Skin of body (tissue), 3 donors: ENCODE measurements at places on chromosomes 2 and 18. TPM values are rescaled to one million over a fixed set of nuclear protein-coding genes. Genes with fewer than 3 reads are reported as not detected.

GRCh38 chr18:69128978-69129377, 271.7 kb upstream of the DOK6 start:
- no peak for DNase-seq

DNA sequence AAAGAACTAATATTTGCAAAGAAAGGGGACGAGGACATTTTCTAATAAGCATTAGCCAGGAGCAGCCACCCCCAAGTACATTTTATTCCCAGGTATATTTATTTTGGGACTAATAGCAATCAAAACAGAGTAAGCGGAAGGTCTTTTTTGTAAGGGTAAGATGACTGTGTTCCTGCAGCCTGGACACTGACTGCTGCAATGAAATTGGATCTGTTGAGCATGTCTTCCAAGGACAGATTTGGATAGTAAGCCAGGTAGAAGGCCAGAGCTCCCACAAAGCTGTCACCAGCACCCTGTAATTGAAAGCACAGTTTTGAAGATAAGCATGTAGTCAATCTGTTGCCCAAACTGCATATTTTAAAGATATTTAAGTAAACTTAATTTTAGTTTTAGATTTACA, 10.0 kb downstream of the MRPL33 start:
- no peak for DNase-seq

DNA sequence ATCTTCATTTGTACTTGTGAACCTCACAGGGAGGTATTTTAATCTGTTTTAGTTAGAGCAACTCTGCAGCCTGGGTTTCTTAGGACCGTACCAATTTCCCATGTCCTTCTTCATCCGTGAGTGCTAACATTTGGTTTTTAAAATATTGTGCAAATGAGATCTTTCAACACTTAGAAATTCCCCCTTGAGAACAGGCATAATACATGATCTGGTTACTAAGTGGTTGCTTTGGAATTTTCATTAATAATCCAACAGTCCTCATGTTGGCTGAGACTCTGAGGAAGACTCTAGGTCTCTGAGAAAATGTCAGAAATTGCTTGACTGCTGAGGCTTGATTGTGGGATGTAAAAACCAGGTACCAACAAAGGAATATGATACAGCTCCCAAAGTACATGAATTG, 125.6 kb upstream of the CDCA7 start:
- DNase-seq, result no peak

CD8B gene
- 0.59 TPM for total RNA-seq
